ENCODE measurements at places on chromosomes 16 and 17.

DNA sequence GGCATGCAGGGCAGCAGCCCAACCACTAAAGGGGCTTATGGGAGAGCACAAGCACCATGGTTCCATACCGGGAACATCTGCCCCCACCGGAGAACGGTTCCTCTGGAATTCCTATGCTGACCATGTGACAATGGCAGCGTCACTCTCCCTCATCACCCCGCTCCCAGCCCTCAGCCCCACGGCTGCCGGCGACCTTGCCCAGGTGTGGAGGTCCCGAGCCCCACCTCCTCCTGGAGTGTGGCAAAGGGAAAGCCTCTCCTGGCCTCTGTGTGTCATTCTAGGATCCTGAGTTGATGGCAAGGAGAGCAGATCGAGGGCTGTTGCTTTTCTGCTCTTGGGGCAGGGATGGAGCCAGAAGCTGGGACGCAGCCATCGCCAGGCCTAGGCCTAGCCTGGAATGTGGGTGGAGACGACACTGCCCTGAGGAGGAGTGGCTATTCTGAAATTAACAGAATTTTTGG lies 17.8 kb upstream of the RNPS1 start:
- DNase-seq, result no peak

- no peak for DNase-seq
Measured at GRCh38 chr16:12548270-12548983, 255.3 kb downstream of the CPPED1 start.

DNA sequence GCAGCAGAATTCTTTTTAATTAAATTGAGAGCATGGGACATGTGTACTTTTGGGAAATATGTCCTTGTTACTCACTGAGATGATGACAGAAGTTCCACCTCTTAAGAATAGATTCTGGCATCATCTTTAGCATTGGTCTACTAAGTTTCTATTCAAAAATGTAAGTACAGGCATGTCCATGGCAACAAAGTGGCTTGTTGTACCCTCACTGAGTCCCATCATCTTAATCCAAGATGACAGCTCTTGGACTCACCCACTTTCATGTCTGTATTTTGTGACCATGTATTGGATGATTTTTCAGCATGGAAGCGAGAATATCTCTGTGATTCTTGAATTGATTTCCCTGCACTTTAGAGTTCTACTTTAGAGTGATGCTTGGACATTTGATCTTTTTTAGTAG lies 33.1 kb upstream of the NAGLU start:
- no peak for DNase-seq

- DNase-seq, result no peak
Measured at GRCh38 chr17:20156196-20157000, 147.2 kb downstream of the SPECC1 start.

DNA sequence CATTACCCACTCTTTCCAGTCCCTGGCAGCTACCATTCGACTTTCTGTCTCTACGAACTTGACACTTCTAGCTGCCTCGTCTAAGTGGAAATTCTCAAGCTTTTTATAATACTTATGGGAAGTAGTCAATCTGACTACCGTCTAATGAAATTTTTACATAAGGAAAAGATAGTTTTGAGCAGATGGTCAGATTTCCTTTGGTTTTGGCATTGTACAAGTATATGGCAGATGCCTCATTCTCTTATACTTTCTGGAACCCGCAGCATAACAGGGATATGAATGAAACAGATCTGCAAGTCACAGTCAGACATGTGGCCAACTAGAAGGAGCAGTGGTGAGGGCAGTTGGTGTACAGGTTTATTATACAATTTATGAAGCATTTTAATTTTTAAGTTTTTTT lies 146.0 kb downstream of the PITPNC1 start:
- DNase-seq, result no peak

DNA sequence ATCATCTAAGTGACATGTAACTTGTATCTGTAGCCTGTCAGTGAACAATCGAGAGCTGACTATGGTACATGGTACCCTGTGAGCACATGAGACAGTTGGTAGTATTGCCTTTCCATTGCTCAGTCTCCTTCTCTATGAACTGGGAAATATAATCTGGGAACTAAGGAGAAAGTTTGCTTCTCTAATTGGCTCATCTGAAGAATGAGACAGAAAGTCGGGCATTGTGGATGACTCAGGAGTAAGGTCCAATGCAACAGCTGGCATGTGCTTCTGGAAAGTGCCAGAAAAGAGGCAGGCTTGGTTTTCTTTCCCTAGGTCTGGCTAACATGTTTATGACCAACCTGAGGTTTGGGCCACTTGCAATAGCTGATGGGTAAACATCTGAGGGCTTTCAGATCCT lies 51.9 kb downstream of the ZZEF1 start:
- DNase-seq, result no peak

GRCh38 chr16:57903656-57904055 lies 67.3 kb downstream of the CNGB1 start:
- no peak for DNase-seq

DNA sequence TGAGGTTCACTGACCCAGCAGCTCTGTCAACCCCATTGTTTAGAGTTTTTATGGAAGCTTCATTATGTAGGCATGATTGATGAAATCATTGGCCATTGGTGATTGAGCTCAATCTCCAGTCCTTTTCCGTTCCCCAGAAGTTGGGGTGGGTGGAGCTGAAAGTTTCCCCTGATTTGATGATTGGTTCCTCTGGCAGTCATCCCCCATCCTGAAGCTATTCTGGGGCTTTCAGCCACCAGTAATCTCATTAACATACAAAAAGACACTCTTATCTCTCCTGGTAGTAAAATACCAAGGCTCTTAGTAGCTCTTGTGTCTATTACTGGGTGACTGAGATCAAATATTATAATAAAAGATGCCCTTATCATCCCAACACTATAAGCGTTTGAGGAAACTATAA lies 67.1 kb downstream of the TANC2 start:
- DNase-seq, result no peak

DNA sequence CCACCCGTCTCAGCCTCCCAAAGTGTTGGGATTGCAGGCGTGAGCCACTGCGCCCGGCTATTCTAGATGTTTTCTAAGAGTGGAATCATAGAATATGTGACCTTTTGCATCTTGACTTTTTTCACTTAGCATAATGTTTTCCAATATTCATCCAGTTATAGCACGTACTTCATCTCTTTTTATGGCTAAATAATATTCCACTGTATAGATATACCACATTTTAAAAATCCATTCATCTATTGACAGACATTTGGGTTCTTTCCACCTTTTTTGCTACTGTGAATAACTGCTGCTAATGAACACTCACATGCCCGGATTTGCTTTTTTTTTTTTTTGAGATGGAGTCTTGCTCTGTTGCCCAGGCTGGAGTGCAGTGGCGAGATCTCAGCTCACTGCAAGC lies 3.2 kb upstream of the EIF5A start:
- DNase-seq, result no peak

- no peak for DNase-seq
Measured at GRCh38 chr16:88019821-88020515, 68.7 kb downstream of the BANP start.

DNA sequence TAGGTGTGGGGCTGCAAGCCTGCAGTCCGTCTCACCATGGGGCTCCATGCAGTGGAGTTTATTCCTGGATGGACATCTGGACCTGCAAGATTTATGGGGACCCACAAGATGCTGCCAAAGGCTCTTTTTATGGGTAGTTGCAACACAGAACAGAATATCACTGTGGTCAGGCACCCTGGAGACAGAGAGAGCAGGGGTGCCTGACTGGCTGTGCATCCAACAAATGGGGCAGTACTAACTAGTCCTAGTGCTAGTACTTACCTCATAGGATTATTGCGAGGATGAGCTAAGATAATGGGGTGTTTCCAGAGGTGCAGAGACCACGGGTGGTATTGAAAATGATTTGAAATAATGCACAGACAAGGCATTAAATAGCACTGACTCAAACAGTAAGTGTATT lies 42.4 kb upstream of the MMP2 start:
- no peak for DNase-seq

DNA sequence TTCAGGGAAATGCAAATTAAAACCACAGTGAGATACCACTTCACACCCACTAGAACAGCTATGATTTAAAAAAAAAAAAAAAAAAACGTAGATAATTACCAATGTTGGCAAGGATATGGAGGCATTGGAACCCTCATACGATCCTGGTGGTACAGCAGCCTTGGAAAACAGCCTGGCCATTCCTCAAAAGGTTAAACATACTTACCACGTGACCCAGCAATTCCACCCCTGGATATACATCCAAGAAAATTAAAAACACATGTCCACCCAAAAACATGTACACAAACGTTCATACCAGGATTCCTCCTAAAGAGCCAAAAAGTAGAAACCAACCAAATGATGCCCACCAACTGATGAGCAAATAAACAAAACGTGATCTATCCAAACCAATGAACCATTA lies 68.1 kb downstream of the GAS7 start:
- DNase-seq, result no peak

- DNase-seq, result no peak
Measured at GRCh38 chr17:72234985-72235384, 114.2 kb downstream of the SOX9 start.

GRCh38 chr16:57916735-57917438 lies 54.0 kb downstream of the CNGB1 start:
- no peak for DNase-seq

GRCh38 chr17:74959826-74960515 lies 12.6 kb downstream of the HID1 start:
- DNase-seq, result no peak

DNA sequence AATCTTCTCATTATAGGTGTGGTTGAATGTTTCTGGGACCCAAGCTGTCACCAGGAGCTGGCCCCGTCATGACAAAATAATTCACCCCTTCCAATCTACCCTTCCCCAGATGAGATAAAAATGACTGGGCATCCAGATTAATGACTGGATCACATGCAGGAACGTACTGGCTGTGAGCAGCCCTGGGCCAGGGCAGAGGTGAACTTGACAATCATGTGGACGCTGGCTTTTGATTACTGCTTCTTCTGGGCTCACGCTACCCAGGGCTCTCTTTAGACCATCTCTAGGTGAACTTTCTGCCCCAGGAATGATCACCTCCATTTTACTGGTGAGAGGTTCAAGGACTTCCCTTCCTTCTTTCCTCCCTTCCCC lies 18.3 kb downstream of the CBX4 start:
- no peak for DNase-seq

DNA sequence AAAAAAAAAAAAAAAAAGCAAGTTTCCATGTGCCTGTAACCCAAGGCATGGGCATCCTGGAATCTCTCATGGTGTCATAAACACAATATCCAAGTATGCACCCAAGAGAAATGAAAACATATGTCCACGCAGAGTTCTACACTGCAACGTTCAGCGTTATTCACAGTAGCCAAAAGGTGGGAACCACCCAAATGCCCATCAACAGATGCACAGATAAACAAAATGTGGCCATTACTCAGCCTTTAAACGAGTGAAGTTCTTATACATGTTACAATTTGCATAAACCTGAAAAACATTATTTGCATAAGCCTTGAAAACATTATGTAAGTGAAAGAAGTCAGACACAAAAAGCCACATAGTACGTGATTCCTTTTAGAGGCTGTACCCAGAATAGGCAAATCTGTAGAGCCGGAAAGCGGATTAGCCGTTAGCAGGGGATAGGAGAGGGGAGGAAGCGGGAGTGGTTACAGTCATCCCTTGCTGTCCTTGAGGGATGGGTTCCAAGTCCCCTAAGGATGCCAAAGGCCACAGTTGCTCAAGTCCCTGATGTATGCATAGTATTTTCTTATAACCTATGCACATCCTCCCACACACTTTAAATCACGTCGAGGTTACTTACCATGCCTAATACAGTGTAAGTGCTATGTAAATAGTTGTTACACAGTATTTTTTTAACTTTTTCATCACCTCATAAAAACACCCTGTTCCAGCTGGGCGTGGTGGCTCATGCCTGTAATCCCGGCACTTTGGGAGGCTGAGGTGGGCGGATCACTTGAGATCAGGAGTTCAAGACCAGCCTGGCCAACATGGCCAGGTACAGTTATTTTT lies 47.3 kb upstream of the DNAH17 start:
- DNase-seq, result no peak

GRCh38 chr16:49911430-49911829 lies 55.5 kb upstream of the ZNF423 start:
- no peak for DNase-seq

GRCh38 chr17:43723697-43724359 lies 34.8 kb downstream of the SOST start:
- no peak for DNase-seq

GRCh38 chr17:5226940-5227878 lies 7.5 kb downstream of the SCIMP start:
- peak; percentile 23 for DNase-seq

DNA sequence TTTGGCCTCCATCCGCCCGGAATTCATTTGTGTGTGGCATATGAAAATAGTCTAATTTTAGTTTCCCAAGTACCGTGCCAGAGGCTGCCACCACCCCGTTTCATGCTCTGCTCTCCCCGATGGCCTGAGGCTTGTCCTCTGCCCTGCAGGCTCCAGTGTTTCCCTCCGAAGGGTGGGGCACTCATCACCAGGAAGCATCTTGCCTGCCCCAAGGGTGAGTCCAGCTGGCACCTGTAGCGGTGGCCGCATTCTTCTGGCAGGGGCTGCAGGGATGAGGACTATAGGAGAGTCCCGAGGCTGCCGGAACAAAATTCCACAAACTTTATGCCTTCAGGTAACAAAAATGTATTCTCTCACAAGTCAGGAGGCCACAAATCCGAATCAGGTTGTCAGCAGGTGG lies 23.1 kb upstream of the CMIP start:
- no peak for DNase-seq

All from activated T-cell treated with anti-CD3 and anti-CD28 coated beads, Interleukin-2, amount 50 U/mL, for 1 hour (primary cell).